ENCODE measurements at places on chromosomes 7 and 10.

DNA sequence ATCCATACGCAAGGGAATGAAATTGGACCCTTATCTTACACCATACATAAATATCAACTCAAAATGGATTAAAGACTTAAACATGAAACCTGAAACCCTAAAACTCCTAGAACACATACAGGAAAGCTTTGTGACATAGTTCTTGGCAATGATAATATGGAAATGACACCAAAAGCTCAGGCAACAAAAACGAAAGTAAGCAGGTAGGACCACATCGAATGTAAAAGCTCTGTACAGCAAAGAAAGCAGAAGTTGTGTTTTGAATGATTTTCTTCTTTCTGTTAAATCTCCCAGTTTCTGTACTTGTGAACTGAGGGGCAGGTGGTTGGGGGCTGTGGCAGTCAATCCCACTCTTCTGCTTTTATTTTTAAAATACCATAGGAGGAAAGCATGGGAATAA is 368.4 kb upstream of the PODXL start:
- no peak for DNase-seq

DNA sequence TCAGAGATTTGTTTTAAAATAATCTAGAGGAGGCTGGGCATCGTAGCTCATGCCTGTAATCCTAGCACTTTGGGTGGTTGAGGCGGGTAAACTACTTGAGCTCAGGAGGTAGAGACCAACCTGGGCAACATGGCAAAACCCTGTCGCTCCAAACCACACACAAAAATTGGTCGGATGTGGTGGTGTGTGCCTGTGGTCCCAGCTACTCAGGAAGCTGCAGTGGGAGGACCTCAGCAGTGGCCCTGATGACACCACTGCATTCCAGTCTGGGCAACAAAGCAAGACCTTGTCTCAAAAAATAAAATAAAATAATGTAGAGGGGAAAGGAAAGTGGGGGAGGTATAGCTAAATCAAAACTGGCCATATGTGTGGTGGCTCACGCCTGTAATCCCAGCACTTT is 13.9 kb upstream of the PPP3CB start:
- no peak for DNase-seq

DNA sequence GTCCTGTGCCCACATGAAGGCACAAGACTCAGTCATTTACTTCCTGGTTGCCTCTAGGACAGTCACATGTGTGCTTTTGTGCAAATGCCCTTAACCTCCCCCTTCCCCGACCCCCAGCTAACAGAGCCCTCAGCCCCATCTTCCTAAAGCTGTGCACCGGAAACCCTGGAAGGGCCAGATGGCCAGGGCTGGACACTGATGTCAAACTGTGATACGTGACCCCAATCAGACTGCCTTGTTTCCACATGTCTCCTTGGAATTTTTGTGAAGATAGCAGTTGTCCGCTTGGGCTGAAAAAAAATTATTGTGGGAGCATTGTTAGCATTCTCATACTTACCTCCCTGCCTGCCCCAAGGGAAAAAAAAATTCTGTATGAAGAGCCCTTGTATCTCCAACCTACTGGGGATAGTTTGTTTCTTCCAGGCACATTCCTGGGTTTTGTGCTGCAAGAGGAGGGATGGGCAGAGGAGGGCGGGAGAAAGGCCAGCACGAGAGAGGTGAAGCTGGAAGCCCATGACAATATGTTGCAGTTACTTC is 17.0 kb upstream of the ADAM12 start:
- no peak for DNase-seq

GRCh38 chr7:98196706-98197605 is 14.3 kb upstream of the BHLHA15 start:
- no peak for DNase-seq

DNA sequence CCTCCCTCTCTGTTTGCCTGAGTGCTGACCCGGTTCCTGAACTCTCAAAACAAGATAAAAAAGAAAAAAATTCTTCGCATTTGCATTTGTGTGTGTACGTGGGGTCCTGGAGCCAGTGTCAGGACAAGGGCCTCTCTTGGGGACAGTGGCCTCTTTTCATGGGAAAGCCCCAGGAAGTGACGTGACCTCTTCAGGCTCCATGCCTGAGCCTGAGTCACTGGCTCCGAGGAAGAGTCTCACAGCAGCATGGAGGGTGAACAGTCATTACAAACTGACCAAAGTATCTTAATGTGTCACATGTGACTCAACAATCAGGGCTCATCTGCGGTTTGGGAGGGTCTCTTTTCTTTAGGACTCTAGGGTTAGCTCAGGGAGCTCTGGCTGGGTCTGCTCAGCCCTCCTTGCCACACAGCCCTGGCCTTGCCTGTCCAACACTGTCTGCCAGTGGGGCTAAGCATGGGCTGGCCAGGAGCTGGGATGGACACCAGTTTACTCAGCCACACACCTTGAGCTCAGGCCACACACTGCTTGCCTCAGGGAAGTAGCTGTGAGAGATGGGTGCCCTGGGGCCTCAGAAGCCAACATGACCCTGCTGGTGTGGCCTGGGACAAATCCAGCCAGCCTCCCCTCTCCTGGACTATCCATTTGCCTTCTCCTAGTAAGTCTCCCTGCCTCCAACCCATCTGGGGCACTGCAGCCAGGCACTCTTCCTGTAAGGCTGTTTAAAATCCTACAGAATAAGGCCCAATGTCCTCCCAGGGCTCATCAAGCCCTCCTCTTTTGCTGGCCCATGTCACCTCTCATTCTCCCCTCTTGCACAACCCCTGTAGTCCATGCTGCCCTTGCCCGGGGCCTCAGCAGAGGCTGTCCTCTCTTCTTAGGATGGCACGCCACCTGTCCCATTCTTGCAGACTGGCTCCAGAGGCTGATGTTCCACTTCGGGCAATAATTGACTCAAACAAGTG is 10.5 kb downstream of the TMEM273 start:
- no peak for DNase-seq

- DNase-seq = no peak
Observed at GRCh38 chr10:74824184-74824899, 2.1 kb upstream of the KAT6B start.

GRCh38 chr7:152851881-152852417 is 92.4 kb downstream of the ACTR3B start:
- DNase-seq = no peak

DNA sequence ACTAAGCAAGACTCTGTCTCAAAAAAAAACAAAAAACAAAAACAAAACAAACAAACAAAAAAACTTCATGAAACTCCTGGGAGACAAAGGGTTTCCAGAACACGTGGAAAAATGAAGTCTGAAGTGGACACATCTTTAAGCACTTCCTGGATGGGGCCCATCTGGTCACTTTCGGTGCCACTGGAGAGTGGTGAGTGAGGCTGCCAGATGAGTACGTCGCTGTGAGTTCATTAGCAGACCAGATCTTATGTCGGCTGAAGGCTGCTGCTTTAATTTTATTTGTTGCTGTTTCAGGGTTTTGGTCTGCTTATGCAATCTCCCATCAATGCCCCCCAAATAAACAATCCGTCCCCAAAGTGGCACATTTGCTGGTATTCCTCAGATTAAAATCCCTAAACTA is 64.4 kb downstream of the NPTX2 start:
- DNase-seq = peak; percentile 31

DNA sequence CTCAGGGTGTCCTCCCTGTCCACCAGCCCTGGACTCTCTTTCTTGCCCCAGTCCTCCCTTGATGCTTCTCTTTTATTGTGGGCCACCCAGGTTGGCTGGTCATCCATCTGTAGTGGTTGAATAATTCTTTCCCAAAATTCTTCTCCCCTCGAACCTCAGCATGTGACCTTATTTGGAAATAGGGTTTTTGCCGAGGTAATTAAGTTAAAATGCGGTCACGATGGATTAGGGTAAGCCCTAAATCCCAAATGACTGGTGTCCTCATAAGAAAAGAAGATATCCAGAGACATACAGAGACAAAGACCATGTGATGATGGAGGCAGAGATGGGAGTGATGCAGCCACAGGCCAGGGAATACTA is 74.3 kb downstream of the GFRA1 start:
- no peak for DNase-seq

- peak; percentile 41 for DNase-seq
Observed at GRCh38 chr7:87886875-87887274, 10.6 kb downstream of the DBF4 start.

- DNase-seq = no peak
Observed at GRCh38 chr7:149633976-149634945, 136.7 kb upstream of the ZNF746 start.

- no peak for DNase-seq
Observed at GRCh38 chr10:74078037-74078436, 72.6 kb downstream of the AP3M1 start.

DNA sequence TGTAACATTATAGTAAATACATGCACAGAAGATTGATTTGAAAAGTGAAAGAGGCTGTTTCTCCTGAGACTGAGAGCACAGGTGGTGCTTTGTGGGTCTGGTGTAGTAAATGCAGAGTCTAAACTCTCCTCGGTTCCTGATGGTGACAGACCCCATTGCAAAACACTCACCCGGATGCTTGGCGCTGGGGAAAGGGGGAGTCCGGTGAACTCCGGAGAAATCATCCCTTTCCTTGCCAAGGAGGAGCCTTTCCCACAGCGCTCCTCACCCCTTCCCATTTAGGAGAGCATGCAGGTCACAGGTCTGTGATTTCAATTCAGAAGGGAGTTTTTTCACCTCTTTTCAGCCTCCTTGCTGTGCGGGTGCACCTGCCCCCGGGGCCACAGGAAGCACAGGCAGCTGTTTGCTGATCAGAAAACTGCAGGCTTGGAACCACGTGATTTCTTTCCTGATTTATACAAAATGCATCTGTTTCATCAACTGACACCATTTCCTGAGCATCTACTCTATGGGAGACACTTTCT is 75.6 kb upstream of the LYZL2 start:
- DNase-seq = peak; percentile 27

Measured in NCI-H1105 treated with DMSO at 0.1 percent for 48 hours (cell line).